ENCODE measurements at places on chromosomes 7 and 10. TPM values are rescaled to one million over a fixed set of nuclear protein-coding genes. Genes with fewer than 3 reads are reported as not detected.

Gene PROSER2
- 91.6 TPM for total RNA-seq

Gene ENTPD1
- total RNA-seq, result not detected

Gene KAZALD1
- 4.5 TPM for total RNA-seq

Gene SLC18A3
- total RNA-seq, result not detected

Gene NPY4R
- total RNA-seq, result not detected

Gene MBL2
- not detected for total RNA-seq

Gene DKK1
- 39.9 TPM for total RNA-seq

Gene ABCC2
- total RNA-seq, result 0.17 TPM

Gene PTPRZ1
- total RNA-seq, result not detected

Gene HTRA1
- total RNA-seq, result 35.7 TPM

Gene MAPK8
- total RNA-seq, result 59.4 TPM

Data from epithelial cell of proximal tubule (primary cell).